Activated naive CD8-positive, alpha-beta T cell treated with anti-CD3 and anti-CD28 coated beads, Interleukin-2, amount 10 ng/mL, durations not matched to agents 7 days and 5 days (primary cell): ENCODE measurements at places on chromosomes 5 and 9. TPM values are rescaled to one million over a fixed set of nuclear protein-coding genes. Genes with fewer than 3 reads are reported as not detected.
A peak's percentile ranks its signal among the peaks of the same experiment; 100 is the strongest.

DNA sequence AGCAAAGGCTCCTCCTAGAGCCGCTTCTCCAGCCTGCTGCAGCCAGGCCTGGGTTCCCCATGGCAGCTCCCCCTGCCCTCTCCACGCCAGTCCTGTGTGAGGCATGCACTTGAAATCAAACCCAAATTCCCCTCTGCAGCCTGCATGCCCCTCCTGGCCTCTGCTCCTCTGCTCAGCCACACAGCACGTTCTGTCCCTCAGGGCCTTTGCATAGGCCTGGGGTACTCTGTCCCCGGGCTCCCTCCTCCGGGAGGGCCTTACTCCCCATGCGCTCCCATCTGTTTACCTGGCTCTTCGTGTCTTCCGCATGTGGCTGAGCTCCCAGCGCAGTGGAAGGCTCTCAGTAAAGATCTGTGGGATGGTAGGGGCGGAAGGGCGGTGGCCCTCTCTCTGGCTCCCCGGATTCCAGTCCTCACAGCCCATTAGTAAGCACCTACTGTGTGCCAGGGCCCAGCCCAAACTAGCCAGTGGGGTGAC lies 203.5 kb upstream of the IER5L start:
- DNase-seq, result peak; percentile 20

DNA sequence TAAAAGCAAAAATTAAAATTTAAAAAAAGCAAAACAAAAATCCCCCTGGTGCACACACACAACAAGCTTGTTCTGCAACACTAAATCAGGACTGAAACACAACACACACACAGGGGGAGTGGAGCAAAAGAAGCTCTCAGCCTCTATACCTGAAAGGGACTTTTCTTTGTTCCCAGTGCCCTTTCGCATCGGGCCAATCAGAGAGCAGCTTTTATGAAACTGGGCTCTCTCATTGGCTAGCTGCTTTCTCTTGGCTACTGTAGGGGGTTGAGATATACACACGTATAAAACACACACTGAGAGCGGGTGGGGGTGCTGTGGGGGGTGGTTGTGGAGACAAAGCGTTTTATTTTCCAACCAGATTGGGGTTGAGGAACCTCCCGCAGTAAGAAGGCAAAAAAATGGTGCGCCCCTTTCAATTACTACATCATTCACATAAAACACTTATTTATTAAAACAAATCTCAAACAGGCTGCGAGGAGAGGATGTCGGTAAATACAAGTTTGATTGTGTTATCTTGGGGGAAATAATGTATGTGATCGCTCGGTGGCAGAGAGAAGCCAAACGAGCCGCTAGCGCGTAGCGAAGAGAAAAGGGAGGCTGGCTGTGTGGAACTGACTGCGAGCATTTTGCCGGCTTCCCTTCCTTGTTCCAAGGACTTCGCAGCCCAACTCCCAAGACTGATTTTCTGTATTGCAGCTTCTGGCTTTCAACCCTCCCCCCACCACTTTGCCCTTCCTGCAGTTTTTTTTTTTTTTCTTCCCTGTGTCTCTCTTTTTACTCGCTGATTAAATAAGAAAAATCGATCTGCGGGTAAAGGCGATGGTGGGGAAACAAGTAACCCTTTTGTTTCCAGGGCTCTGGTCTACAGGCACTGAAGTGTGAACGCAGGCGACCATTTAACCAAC lies 2.5 kb upstream of the ZNF608 start:
- DNase-seq, result no peak

ZNF346 gene
- total RNA-seq, result 21.7 TPM

GRCh38 chr5:16732356-16732755 lies 115.6 kb upstream of the RETREG1 start:
- no peak for DNase-seq

GRCh38 chr5:6734781-6735180 lies 21.5 kb downstream of the TENT4A start:
- no peak for DNase-seq

GRCh38 chr9:137070906-137071275 lies 534 bp upstream of the SAPCD2 start:
- DNase-seq, result no peak

OCLN gene
- total RNA-seq, result 2.6 TPM

GRCh38 chr9:117860849-117861248 lies 156.6 kb downstream of the TLR4 start:
- no peak for DNase-seq

DNA sequence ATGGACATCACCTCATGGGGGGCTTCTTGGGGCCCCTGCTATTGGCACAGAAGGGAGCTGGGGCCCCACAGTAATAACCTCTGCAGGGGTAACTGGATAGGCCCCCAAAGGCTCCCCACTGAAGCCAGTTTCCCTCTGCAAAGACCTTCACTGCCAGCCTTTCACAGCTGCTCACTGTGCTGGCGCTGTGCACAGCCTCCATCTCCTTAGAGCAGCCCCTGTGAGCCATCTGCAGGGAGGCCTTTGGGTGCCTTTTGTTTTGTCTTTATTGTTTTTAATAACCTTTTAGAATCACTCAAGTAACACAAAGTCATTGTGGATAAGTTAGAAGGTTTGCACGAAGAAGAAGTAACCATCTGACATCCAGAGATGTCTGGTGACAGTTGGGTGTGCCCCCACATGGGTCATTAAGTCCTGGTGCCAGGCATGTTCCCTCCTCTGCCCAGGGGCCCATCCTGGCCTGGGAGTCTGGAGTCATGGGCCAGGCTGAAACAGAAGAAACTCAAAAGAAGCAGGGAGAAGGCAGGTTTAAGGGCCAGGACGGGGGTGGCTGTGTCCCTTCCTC lies 42.7 kb downstream of the NCS1 start:
- DNase-seq, result no peak

SOWAHA gene
- not detected for total RNA-seq

GRCh38 chr9:75148561-75148960 lies 60.2 kb downstream of the OSTF1 start:
- DNase-seq, result no peak

- DNase-seq, result peak; percentile 75
Measured at GRCh38 chr9:38620483-38621433, at the start of gene ANKRD18A. ANKRD18A (minus strand) TSS chr9:38620596; CDS start chr9:38620285, 311 bp downstream.

DNA sequence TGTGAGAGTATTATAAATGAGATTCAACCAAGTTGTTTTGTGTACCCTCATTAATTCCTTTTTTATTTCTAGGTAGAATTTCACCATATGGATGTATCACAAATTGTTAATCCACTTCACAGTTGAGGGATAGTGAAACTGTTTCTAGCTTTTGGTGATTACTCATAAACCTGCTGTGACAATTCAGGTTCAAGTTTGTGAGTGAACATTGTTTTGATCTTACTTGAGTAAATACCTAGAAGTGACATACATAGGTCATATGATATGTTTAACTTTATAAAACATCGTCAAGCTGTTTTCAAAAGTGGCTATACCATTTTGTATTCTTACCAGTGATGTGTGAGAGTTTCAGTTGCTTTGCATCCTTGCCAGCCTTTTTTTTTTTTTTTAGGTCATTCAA lies 112.9 kb downstream of the CAMK4 start:
- no peak for DNase-seq

DNA sequence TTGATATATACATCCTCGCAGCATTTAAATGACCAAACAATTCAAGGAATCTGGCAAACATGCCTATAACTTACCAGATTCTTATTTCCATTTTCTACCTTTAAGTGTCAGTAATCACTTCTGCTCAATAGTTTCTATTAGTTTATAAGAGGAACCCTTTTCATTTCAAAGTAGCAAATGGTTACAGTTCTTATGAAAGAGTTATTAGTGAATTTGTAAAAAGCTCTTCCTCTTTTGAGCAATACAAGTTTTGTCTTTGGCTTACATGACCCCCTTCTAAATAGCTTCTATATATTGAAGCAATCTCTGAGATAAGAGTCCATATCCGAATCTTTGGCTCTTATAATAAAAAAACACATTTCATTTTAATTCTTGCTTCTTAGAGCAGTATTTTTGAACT lies 42.0 kb downstream of the ELL2 start:
- no peak for DNase-seq
